Activated T-helper 9 cell treated with anti-CD3 and anti-CD28 coated beads, Interleukin-2, amount 50 U/mL, for 16 hours (primary cell): ENCODE measurements at places on chromosomes 3 and 15.

GRCh38 chr3:65490114-65490513, 548.6 kb downstream of the MAGI1 start:
- DNase-seq: no peak

DNA sequence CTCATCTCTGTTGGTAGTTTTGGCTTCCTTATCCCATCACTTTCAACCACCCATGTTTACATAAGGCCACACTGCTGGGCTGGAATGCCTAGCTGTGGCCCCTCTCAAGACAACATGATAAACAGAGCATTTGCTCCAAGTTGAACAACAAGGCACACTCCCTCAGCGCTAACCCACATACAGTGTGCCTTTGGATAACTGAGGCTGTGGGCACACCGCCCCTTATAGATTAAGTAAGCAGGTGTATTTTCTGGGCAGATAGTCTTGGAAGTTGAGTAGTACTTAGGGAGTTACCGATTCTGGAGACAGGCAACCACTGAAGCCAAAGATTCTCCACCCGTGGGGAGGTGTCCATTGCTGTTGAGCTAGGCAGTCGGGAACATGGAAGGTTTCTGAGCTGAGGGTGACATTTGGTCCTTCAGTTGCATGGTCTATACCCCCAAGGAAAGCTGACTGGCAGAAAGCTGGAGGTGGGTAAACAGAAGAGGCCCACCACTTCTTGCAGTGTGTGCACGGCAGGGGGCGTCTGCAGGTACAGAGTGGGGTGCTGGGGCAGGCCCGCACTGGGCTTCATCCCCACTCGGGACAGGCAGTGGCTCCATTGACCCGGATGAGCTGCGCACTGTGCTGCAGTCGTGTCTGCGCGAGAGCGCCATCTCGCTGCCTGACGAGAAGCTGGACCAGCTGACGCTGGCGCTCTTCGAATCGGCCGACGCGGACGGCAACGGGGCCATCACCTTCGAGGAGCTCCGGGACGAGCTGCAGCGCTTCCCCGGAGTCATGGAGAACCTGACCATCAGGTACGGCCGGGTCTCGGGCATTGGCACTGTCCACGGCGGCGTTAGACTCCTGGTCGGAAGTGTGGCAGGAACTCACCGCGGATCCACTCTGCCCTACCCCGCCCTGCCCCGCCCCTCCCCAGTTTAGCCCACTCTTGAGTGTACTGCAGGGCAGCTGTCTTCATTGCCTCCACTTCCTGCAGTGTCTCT, 16.8 kb downstream of the NOX5 start:
- no peak for DNase-seq

DNA sequence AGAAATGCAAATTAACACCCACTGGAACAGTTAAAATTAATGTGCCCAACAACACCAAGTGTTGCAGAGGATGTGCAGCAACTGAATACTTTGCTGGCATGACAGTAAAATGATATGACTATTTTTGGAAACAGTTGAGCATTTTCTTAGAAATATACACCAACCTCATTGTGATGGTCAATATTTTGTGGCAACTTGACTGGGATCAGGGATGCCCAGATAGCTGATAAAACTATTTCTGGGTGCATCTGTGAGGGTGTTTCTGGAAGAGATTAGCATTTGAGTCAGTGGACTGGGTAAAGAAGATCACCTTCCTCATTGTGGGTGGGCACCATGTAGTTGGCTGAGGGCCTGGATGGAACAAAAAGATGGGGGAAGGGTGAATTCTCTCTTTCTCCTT, 57.9 kb downstream of the RPLP1 start:
- no peak for DNase-seq

DNA sequence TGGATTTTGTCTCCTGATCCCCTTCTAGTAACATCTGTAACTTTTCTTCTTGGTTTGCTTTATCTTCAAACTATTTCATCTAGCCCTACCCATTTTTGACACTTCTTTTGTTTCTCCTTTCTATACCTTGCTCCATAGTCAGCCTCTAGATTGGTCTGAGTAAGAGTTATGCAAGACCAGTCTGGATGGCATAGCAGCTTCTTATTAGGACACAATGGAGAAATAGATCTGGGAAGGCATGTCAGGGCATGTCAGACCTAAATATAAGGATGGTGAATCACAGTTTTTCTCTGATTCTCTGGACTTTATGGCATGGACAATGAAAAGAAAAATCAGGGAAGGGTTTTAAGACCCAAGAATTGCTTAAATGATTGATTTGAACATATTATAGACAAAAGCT, 452.5 kb downstream of the RAP2B start:
- DNase-seq: no peak

DNA sequence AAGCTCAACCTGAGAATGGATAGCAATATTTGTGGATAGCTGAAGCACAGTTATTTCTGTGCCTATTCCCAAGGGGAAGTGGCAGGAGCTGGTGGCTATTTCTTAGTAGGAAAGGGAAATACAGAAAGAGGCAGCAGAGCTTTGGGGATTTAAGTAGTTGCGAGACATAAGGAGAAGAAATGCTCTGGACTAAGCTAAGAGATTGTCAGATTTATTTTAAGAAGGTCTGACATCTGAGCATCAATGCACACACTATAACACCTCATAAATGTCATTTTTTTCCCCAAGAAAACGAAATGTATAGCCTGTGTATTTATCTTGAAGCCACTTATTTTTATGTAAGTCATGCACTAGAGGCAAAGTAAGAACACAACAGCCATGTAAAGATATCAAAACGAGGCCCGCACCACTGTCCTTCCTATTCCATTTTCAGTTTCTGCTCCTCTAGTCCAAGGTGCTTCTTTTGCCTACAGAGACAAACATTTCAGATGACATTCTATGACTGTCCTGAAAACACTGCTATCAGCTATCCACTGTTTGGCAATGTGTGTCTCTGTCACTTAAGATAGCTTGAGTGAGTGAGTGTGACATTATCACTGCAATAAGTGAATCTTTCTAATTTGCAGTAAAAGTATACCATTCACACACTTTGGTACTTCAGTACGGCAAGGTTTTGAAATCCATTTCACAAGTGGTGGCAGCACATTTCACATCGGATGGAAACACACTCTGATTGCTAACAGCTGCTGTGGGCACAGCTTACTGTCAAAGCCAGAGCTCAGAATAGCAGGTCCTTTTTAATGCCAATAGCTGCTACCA, 62.7 kb upstream of the ICE2 start:
- no peak for DNase-seq

DNA sequence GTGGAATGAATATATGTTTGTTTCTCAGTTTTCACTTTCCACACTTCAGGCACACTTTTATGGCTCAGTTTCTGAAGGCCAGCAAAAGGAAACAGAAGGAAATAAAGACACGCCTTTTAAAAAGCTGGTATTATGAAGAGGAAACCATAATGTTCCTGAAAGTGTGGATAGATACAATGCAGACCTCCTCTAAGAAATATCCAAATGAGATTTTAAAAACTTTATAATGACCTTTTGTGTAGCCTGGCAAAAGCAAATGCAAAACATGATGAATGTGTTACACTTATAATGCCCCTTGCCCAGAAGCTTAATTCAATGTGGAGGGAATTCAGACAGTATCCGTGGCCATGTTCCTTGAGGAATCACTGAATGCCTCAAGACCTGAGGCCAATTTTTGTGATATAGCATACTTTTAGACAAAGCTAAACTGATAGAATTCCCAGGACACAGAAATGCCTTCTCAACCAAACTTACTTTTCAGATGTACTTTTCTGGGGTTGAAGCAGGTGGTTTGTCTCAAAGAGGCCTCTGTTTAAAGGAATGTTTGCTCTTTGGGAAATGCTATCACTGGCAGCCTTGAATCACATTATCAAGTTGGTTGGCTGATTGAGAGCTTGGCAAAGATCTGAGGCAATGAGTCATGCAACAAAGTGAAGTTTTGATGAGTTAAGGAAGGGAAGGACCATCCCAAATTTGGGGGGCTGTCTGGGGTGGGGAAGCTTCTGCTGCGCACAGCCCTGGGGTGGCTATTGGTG, 77.1 kb upstream of the CACNA2D3 start:
- no peak for DNase-seq

- DNase-seq: no peak
Measured at GRCh38 chr3:46087871-46088270, 60.6 kb upstream of the XCR1 start.

- no peak for DNase-seq
Measured at GRCh38 chr15:83866692-83867091, 212.8 kb downstream of the ADAMTSL3 start.

- no peak for DNase-seq
Measured at GRCh38 chr3:112253301-112253971, 40.6 kb downstream of the SLC9C1 start.

DNA sequence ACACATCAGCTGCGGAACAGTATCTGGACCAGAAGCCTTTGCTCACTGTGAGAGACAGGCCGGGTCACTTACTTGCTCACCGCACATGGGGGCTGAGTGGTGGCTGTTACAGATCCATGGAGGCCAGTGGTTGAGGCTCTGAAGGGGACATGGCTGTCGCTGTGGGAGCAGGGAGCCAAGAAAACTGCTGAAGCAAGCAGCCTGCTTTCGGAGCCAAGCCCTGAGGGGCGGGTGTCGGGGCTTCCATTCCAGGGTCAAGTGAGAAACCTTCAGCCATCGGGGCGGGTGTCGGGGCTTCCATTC, 42.3 kb upstream of the ADAMTS17 start:
- DNase-seq: no peak

DNA sequence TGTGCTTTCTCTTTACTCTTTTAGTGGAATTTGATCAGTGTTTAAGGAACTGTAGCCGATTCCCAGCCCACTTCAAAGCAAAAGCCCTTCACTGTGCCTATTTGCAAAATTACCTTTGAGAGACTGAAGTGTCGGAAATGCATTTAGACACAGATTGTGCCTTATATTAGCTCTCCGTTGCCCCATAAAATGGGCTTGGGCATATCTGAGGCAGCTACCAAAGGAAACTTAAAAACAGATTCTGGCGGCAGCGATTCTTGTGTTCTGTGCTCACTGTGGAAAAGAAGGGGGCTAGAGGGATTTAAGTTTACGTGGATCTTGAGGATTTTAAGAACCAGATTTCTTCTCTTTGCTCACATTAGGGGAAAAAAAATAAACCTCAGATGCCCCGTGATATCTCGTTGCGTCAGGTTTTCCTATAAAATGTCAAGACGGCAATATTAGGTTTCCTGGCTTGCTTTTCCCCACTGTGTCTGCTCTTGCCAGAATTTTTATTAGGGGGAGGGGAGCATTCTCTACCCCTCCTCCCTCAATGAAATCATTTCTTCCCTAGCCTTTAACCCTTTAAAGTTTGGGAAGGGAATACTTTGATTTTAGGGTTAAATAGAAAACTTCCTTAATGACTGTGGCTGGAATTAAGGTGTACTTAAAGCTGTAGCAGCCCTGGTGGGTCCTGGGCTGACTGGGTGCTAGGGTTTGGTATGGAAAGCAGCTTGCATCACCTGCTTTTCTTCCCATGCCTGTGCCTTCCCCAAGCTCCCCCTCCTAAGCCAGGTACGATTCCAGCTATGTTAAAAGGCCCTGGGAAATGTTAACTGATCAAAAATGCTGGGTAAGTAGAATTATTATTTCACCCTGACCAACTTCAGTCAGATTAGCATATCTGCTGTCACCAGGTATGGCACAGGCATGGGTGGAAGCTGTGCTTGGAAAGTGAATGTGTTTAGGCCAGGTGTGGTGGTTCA, 73.8 kb downstream of the SMAD3 start:
- DNase-seq: no peak

- no peak for DNase-seq
Measured at GRCh38 chr3:133941415-133941821, 45.7 kb upstream of the RAB6B start.

- DNase-seq: no peak
Measured at GRCh38 chr3:16441371-16441875, 72.1 kb downstream of the RFTN1 start.

GRCh38 chr15:100824211-100824610, 55.4 kb upstream of the ALDH1A3 start:
- DNase-seq: no peak

GRCh38 chr3:44355362-44356033, 16.9 kb downstream of the TCAIM start:
- DNase-seq: no peak

DNA sequence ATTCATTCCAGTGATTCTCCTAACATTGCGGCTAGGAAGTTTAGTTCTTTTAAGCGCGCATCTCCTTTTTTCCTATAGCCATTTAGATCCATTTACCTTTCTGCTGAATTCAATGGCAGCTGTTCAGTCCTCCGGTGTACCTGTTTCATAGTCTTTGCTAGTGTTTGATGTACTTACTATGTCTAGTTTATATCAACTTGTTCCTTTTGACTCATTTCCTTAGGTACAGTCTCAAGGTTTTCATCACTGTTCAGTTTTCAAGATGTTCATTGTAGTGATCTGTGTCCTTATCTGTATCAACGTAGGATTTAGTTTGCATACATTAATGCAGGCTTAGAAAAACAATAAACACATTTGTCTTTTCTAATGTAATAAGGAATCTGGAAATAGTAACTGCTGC, 59.0 kb upstream of the MBNL1 start:
- DNase-seq: no peak

GRCh38 chr15:66625531-66625930, 59.7 kb upstream of the LCTL start:
- DNase-seq: no peak
